ENCODE measurements at places on chromosomes 5 and 9.

DNA sequence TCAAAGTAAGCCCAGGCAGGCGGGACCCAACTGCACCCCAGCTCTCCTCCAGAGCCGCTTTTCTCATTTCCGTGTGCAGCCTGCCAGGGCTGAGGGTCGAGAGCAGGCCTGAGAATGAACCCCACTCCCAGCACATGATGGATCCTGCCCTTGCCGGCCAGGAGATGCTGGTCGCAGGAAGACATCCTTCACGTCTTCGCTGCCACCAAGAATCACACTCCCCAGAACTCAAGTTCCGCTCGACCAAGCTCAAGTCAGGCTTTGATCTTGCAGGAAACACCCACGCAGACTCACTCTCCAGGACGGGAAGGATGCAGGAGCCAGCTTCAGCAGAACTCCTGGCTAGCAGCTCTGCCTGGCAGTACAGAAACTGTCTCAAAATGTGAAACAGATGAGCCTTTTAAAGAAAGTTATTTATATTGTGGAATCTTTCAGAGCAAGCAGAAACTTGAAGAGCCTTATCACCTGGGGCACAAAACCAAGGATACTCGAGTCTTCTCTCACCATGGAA is 102.4 kb downstream of the ROR2 start:
- no peak for DNase-seq

DNA sequence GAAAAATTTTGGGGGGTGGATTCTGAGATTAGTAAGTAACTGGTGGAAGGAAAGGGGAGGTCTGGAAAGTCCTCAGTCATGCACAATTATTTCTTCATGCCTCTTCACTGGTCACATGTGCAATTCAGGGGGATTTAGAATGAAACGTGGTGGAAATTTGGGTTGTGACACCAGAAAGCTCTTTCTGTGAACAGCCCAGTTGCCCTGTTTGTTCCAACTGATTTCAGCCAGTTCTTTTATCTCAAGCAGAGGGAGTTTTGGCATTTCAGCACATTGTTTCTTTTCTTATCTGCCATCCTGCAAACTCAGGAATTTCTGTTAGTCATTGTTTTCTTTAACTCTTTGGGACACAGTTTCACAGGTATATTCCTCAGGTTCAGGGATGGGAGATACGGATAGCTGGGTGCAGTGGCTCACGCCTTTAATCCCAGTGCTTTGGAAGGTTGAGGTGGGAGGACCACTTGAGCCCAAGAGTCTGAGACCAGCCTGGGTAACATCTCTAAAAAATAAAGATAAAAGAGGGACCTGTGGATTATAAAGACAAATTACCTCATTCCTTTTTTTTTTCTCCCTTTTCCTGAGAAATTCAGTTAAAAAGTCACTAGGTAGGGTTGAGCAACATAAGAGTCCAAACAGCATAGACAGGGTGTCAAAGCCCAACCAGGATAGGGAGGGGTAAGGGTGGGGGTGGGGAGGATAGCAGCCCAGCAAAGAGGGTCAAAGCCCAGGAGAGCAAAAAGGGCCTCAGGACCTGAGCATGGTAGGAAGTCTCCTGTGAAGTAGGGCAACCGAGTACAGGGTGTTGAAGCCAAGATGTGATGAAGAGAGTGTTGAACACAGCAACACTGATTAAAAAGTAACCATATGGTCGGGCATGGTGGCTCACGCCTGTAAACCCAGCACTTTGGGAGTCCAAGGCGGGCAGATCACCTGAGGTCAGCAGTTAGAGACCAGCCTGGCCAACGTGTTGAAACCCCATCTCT is 5.4 kb upstream of the B4GALT1 start:
- no peak for DNase-seq

DNA sequence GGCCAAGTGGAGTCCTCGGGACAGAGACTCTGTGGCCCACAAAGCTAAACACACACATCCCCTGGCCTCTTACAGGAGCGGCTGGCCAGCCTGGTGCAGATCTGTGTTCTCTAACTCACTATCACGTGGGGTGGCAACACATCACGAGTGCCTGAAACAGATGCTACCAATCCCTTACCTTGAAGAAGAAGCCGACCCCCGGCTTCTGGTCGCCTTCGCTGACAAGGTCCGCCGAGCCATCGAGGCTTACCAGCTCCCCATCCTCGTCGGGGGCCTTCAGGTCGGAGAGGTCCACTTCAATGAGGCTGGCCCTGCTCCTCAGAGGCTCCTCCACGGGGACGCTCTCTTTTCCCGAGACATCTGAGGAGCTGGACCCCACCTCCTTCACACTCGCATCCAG is 86.7 kb downstream of the CAMSAP1 start:
- DNase-seq, result no peak

DNA sequence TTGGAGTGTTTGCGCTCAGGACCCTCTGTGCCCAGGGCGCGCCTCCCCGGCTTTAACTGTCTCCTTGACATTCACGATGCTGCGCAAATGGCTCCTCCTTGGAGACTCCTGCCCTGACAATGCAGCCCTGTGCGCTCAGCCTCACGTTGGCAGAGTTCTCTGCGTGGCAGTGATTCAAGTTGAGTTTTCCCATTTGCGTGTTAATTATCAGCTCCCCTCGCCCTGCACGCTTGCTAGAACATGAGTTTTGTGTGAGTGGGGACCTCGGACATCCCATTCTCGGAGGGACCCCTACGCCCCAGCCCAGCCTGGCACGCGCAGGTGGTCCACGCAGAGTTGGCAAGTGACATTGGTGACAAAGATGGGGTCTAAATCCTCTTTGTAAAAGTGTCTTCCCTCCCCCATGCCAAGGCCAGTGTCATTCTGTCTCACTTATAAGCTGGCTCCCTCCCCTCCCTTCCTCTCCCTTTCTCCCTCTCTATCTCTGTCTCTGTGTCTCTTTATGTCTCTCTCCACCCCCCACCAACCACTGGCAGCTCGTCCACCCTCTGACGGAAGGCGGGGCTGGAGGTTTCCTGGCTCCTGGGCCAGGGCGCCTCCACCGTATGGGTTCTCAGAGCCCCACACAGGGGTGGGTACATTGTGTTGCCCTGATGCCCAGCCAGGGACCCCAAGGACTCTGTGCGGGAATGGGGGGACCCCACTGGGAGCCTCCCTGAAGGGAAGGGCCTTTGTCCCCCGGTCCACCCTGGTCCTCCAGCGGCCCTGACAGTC is 169.3 kb downstream of the OLFM1 start:
- DNase-seq, result no peak

GRCh38 chr5:132388244-132389050 is 18.9 kb downstream of the SLC22A5 start:
- no peak for DNase-seq

GRCh38 chr9:107481035-107481434 is 8.5 kb downstream of the KLF4 start:
- no peak for DNase-seq

- DNase-seq, result no peak
These were observed 406.6 kb upstream of the TNC start for GRCh38 chr9:115524453-115525059.

GRCh38 chr5:10680876-10681481 is 80.1 kb downstream of the DAP start:
- DNase-seq, result no peak

DNA sequence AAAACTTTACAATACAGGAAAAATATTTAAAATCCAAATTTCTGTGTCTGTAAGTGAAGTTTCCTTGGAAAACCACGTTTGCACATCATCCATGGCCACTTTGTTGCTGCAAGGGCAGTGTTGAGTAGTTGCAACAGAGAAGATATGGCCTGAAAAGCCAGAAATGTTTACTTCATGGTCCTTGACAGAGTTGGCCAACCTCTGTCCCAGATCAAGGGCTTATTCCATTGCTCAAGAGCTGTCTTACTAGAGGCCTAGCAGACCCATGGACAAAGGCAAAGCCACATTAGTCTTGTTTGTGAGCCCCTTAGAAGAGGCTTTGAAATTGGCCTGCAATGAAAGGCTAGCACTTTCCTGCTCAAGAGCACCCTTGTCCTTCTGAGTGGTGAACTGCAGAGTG is 119.4 kb downstream of the GAS1 start:
- DNase-seq, result no peak

- no peak for DNase-seq
These were observed 104.0 kb downstream of the ERCC6L2 start for GRCh38 chr9:95979446-95979845.

DNA sequence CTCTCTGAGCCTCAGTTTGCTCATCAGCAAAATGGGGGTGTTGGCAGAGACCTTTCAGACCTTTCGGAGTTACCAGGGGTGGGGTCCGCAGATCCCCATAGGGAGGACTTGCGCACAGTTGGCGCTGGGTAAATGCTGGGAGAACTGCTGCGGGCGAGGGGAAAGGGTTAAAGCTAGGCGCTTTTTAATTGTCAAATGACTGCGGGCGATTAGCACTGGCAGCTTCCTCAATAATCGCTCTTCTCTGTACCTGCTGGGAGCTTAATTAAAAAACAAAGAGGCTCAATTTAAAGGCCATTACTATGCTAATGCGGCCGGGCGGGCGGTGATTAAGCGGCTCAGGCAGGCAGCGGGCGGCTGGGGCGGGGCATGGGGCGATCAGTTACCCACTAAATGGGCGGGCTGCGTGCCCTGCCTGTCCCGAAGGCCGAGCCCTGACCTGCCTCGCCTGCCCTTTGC is 63.0 kb downstream of the LMX1B start:
- DNase-seq, result peak; percentile 95

GRCh38 chr9:136949239-136949816 is 2.7 kb upstream of the LCN12 start:
- no peak for DNase-seq

All from H9 (cell line).